ENCODE measurements at places on chromosomes 1 and 21. TPM values are rescaled to one million over a fixed set of nuclear protein-coding genes. Genes with fewer than 3 reads are reported as not detected.

The ACAP3 gene
- 51.5 TPM for total RNA-seq

The KIF14 gene
- 0.42 TPM for total RNA-seq

The OR2M4 gene
- not detected for total RNA-seq

The SLC9C2 gene
- total RNA-seq, result not detected

The GPR89A gene
- total RNA-seq, result 32.7 TPM

The DIPK1A gene
- total RNA-seq, result 10.7 TPM

The RAB42 gene
- 1.2 TPM for total RNA-seq

The ECM1 gene
- 2.4 TPM for total RNA-seq

The ATP6V1G3 gene
- not detected for total RNA-seq

The NPHS2 gene
- total RNA-seq, result not detected

The PFKFB2 gene
- 2.3 TPM for total RNA-seq

The ASTN1 gene
- not detected for total RNA-seq

The GSTM4 gene
- 14.2 TPM for total RNA-seq

The MYBPH gene
- total RNA-seq, result not detected

The UBL4B gene
- total RNA-seq, result not detected

The CELF3 gene
- not detected for total RNA-seq

Measured in naive thymus-derived CD4-positive, alpha-beta T cell (primary cell).